Tibial nerve (tissue), 4 donors: ENCODE measurements at places on chromosomes 16 and 17. TPM values are rescaled to one million over a fixed set of nuclear protein-coding genes. Genes with fewer than 3 reads are reported as not detected.

Gene MT1H
- total RNA-seq: 5.1 TPM

Gene LRRC37A2
- 8.6 TPM for total RNA-seq

Gene MRC2
- 51.9 TPM for total RNA-seq

Gene FBXL20
- total RNA-seq: 32.4 TPM

Gene TLCD3A
- total RNA-seq: 6.1 TPM

Gene COX4I1
- 274 TPM for total RNA-seq

Gene KDM6B
- total RNA-seq: 10.8 TPM

Gene CHP2
- 3.1 TPM for total RNA-seq

Gene KRTAP2-2
- total RNA-seq: not detected

Gene NOG
- total RNA-seq: 11.9 TPM

Gene TBC1D3L
- 12.0 TPM for total RNA-seq

DNA sequence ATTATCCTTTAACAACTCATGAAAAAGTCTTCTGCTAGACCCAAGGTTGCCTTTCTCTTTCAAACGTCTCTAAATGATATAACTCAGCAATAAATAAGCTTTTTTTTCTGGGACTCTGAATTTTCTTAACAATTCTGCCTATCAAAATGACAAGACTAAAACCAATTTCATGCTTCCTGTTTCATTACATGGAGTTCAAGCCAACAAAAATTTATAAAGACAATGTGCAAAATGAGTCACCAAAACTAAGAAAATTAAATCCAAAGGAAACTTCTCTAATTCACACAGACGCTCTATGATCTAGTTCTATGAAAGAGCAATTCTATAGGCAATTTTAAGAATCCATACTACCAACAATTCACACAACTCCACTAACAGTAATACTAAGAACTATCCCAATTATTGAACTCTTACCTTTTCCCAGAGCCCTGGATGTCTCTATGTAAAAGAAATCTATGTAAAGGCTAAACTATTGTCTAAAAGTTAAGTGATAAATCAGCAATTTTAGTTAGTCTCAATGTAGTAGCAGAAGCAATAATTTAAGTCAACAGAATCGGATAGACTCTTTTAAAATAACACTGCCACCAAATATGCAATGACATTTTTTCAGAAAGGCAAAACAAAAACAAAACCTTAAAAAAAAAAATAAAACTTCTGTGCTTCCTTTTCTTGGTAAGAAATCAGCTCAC lies 44.2 kb downstream of the ZZEF1 start:
- DNase-seq: no peak

DNA sequence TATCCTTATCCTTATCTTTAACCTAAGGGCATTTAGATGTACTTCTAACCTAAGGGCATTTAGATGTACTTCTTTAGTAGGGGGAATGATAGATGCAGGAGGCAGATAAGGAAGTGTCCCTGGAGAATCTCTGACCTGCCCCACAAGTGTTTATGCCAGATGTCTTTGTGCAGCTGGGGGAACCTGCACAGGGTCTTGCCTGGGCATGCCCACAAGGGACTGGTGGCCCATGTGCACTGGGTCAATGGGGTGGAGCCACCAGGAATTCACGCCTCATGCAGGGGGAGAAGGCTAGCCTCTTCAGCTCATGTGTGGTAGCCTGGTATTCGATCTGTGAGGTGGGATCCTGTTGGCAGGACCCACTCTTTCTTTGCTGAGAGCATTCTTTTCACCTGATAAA lies 38.0 kb downstream of the CA10 start:
- no peak for DNase-seq

GRCh38 chr16:80142281-80142680 lies 398.5 kb upstream of the DYNLRB2 start:
- DNase-seq: no peak

DNA sequence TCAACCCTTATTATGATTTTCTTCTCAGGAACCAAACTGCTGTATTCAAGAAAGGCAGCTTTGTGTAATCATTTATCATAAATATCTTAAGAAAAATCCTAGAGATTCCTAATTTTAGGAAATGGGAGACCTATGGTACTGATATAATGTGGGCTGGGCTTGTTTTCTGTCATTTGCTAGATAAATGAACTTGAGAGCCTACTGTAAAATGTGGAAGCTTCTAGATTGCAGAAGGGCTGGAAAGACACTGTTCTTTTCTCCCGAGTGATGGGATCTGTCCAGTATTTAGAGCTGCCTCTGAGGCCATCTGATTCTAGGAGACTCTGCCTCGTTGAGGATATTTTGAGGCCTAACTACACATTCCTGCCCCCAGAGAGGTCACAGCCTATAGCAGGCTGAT lies 19.9 kb upstream of the STH start:
- no peak for DNase-seq

- DNase-seq: no peak
Observed at GRCh38 chr17:66152756-66153155, 39.2 kb downstream of the CEP112 start.

DNA sequence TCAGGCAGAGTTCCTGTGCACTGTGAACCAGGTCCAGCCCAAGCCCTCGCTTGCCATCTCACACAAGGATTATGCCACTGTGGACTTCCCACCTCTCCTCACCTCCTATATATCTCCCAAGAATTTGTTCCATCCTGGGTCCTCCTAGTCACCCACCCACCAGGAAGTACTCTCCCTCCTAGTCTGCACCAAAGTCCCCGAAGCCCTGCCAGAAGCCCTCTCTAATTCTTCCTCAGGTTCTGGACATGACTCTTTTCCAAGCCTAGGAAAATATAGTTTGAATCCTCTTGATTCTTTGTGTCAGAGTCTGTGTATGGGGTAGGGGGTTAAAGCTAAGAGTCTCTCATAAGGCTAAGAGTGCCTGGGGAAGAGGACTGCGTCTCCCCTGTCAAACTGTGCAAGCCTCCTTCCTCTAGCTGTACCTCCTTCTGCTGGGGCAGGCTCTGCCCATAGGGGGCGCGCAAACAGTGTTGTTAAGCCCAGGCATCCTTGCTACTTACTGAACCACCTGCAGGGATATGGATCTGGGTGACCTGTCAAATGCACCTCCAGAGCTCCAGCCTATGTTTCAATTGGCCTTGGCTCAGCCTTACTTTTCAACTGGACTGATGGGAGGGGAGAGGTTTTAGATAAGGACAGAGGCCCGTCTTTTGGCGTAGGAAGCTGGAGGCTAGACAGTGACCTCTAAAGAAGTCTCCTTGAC lies 16.6 kb upstream of the DLX4 start:
- peak; percentile 78 for DNase-seq

DNA sequence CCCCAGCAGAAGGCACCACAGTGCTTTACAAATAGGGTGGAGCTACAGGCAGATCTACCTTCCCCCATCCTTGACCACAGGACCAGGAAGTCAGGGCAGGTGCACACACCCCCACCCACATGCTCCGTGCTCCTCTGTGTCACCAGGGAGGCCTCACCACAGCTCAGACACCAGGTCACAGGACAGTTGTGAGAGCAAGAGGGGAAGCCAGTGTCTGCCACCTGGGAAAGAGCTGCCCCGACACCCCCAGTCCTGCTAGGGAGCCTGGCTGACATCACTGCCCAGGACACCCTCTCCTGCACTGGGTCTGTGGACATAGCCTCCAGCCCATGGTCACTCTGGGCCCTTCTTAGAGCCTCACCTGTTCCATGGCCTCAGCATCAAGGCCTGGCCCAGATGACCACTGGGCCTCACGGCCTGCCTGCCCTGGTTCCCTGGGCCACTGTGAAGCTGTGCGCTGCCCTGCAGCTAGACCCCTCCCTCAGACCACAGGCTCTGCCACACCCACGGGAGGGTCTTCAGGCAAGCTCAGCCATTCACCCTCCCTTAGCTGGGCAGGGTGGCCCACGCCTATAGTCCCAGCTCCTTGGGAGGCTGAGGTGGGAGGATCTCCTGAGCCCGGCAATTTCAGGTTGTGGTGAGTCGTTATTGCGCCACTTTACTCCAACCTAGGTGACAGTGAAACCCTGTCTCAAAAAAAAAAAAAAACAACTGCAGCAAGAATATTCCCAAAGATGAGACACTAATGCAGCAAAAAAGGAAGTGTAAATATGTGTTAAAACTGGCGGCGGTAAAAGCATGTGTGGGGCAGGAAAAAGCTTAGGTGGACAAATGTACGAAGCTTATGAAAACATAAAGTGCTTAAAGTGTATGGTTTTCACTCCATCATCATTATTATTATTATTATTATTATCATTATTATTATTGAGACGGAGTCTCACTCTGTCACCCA lies 14.2 kb downstream of the POLR3K start:
- no peak for DNase-seq

DNA sequence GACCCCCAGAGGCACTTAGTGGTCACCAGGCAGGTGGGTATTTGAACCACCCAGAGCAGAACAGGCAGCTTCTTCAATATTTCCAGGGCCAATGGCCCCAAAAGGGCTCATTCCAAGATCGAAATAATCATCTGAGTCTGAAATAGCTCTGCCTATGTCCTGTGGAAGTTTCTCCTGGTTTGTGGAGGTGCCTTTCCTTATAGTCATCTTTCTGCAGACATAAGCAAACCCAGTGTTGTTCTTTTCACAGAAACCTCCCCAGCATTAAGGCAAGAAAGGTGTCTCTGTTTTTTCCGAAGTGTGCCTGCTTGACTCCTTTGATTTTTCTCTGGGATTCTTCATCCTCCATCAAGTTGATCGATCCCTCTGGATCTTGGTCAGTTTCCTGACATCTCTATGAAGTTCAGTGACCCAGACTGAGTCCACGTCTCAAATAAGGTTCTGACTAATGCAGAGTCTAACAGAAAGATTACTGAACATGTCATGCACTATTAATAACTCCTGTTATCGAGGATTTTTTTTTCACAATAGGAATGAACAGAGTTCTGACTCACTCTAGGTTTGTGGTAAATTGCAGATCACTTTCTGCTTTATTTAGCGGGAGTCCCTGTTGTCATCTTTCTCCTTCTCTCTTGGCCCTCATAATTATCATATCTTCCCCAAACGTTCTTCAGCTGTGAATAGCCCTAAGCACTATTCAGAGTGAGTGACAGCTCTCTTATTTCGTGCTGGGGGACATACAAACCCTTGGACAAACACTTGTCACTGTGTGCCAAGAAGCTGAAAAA lies 1.5 kb downstream of the LRRC3C start:
- DNase-seq: no peak

DNA sequence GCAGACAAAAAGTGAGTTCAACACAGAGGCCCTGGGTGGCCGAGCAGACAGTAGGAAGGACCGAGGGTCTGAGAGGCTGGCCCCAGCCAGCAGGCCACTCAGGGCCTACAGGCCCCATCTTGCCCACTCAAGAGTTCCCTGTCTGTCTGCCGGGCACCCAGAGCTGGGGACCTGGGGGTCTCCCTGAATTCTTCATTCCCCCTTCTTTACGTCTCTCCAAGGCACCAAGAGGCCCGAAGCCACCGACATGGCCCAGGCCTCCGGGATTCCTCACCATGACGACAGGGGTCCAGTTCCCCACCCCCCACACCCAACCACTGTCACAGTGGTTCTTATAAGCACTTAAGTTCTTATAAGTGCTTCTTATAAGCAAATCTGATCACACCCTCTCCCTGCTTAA lies 49.2 kb downstream of the NOS2 start:
- DNase-seq: no peak

- no peak for DNase-seq
Observed at GRCh38 chr17:55161935-55162555, 102.7 kb upstream of the HLF start.

DNA sequence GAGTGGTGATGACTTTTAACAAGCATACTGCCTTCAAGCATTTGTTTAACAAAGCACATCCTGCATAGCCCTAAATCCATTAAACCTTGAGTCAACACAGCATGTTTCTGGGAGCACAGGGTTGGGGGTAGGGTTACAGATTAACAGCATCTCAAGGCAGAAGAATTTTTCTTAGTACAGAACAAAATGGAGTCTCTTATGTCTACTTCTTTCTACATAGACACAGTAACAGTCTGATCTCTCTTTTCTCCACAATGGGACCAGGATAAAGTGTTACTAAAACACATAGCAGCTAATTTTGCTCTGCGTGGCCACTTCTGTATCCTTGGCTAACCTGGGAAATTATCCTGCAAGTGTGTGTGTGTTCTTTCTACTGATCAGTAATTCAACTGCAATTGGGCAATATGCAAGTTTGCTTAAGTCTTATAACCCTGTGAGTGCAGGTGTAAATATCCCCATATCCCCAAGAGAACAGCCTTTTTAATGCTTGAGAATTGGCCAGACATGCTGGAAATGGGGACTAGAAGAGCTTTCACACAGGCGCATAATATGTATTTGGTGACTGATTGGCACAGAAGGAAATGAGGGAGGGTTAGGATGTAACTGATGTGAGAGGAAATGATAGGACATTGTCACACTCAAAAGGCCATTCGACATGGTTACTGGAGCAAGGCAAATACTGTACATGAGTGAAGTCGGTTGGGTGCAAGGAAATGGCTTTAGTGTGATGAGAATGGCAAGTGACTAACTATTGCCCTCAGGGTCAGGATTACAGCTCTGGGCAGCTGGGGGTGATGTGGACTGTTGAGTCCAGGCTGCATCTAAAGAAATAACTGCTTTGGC lies 10.8 kb upstream of the ANKS4B start:
- DNase-seq: no peak

DNA sequence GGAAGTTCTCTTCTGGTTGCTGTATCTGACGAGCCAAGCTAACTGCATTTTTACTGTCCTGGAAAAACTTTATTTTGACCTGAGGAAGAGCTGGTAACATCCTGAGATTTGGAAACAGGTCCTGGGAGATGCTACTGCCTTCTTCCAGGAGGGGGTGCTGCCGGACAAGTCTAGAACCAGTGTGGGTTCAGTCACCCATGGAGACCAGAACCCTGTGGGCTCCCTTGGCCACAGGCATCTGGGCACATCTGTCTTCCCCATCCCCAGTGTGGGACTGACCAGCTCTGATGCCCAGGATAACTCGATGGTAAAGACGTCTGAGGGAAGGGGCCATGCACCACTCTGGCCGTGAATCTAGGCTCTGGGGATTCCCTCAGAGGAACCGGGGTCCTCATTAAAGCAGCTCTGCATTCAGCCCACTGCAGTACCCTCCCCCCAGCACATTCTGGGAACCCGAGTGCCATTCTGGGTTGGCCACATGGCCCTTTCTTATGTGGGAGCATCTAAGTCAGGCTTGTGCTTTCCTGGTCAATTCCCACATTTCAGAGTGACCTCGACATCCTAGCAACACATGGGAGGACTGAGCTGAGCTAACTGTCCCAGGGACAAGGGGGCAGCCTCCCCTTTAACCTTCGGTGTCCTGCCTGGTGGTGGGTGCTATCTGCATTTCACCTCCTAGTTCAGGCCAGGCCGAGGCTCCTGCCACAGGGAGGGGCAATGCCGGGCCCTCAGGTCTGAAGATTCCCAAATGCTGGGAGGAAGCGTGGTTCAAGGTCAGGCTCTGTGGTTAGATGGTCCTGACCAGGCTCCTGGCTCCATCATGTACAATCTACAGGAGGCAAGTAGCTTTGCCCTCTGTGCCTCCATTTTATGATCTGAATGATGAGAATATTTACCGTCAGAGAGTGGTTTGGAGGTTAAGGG lies 6.4 kb downstream of the C16orf86 start:
- DNase-seq: peak; percentile 59

- no peak for DNase-seq
Observed at GRCh38 chr17:27939474-27940465, 46.6 kb upstream of the LYRM9 start.

- no peak for DNase-seq
Observed at GRCh38 chr17:28467456-28468025, 5.9 kb upstream of the SLC13A2 start.

GRCh38 chr16:20026361-20027072 lies 47.2 kb downstream of the GPR139 start:
- no peak for DNase-seq
